NCI-H2171 treated with DMSO at 0.1 percent for 48 hours (cell line): ENCODE measurements at places on chromosomes 5 and 9.

- no peak for DNase-seq
These were observed 41.5 kb downstream of the TTLL11 start for GRCh38 chr9:122051351-122052321.

GRCh38 chr9:34989946-34990635, 546 bp downstream of the DNAJB5 start:
- peak; percentile 34 for DNase-seq

GRCh38 chr9:112755675-112756074, 5.1 kb downstream of the SNX30 start:
- no peak for DNase-seq

GRCh38 chr5:94094793-94095441, 353.5 kb upstream of the POU5F2 start:
- DNase-seq, result no peak

DNA sequence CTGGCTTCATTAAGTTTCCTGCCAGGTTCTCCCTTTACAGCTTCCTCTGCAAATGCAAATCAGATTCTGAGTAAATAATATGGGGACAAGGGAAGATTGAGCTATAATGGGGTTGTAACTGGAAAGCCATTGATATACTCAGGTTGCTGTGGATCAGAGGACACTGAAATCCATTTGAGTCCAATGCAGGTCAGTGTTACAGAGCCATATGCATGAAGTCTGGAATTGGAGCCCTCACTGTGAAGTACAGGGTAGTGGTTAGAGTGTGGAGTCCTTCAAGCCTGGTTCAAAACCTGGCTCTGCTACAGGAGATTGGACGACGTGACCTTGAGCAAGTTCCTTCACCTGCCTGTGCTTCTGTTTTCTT, 48.7 kb downstream of the TIMD4 start:
- DNase-seq, result no peak

GRCh38 chr5:50535393-50535792, 94.3 kb upstream of the EMB start:
- DNase-seq, result no peak

- DNase-seq, result peak; percentile 25
These were observed 51.1 kb downstream of the STARD4 start for GRCh38 chr5:111461255-111461671.

- DNase-seq, result no peak
These were observed 38.6 kb upstream of the RNF38 start for GRCh38 chr9:36438536-36439236.

DNA sequence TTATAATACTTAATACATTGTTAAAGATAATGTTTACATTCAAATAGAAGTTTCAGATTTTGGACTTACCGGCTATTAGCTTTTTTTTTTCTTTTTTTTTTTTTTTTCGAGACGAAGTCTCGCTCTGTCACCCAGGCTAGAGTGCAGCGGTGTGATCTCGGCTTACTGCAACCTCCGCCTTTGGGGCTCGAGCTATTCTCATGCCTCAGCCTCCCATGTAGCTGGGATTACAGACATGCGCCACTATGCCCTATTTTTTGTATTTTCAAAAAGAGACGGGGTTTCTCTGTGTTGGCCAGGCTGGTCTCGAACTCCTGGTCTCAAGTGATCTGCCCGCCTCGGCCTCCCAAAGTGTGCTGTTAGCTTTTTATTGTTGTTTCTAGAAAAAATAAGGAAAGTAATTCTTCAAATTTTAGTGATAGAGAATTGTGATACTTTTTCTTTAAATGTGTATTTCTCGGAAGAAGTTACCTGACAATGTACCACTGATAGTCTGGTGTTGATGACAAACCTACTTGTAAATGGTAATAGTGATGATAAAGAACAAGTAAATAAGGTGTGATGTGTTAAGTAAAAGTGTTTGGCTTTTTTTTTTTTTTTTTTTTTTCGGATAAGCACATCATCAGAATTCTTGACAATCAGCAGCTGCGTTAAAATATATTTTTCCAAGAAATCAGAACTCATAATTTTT, 2.7 kb downstream of the CDC42SE2 start:
- no peak for DNase-seq

GRCh38 chr5:176440927-176441706, 7.1 kb upstream of the FAF2 start:
- DNase-seq, result no peak

DNA sequence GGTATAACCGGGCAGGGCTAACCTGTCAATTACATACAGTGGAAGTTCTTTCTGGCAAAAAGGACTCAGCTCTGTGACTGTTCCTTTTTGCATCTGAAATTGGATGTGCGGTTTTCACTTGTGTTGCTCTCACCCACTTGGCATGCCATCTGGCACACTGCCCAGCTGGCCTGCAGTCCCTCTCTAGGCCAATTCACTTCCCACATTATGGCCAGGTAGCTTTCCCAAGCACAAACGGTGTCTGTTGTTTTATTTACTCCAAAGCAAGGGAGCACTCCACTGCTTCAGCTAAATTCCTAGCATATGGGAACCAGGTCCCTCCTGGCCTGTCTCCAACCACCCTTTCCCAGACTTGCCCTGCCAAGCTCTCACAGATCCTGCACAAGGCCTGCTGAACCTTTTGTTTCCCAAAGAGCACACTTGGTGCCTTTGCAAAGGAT, 132.5 kb downstream of the SEMA6A start:
- peak; percentile 76 for DNase-seq

DNA sequence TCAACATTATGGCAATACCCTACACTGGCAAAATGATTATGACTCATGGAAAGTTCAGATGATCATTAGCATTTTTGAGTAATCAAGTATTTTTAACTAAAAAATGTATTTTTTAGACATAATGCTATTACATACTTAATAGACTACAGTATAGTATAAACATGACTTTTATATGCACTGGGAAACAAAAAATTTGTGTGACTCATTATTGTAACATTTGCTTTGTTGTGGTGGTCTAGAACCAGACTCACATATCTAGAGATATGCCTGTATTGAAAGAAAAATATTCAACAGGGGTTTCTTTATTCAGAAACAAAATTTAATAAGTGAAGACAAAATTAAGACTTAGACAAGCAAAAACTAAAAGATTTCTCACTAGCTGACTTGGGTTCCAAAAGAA, 385.3 kb upstream of the RIOK2 start:
- no peak for DNase-seq

GRCh38 chr5:43294226-43294625, 19.0 kb downstream of the HMGCS1 start:
- no peak for DNase-seq

- DNase-seq, result no peak
These were observed 4.0 kb upstream of the ADAMTS16 start for GRCh38 chr5:5135957-5136676.

DNA sequence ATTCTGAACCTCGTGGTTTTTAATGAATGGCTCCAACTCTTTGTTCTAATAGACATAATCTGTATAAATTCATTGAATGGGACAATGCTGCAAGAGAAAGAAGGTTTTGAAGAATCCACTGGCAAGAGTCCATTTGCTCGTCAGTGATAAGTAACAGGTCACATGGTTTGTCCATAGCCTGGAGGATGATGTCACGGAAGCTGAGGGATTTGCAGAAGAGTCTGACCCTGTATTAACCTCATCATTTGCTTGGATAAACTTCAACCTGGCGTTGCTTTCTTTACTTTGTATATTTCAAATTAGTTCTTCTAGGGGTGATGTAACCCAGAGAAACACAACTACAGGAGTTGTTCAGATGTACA, 197.4 kb downstream of the GAS1 start:
- no peak for DNase-seq

DNA sequence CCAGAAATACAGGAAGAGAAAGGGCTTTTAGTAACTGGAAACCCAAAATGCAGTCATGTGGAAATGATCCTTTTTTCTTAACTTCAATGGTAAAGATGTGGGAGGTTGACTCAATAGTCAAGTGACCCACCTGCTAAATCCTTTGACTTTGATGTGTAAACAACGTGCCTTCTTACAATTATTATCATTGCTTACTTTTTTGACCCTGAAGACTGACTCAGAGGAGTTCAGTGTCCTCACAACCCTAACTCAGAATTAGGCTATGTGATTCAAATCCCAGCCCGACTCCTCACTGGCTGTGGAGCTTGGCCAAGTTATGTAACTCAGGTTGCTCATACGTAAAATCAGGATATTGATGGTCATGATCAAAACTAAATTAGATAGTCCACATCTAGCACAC, 27.9 kb downstream of the ANXA1 start:
- DNase-seq, result peak; percentile 8

DNA sequence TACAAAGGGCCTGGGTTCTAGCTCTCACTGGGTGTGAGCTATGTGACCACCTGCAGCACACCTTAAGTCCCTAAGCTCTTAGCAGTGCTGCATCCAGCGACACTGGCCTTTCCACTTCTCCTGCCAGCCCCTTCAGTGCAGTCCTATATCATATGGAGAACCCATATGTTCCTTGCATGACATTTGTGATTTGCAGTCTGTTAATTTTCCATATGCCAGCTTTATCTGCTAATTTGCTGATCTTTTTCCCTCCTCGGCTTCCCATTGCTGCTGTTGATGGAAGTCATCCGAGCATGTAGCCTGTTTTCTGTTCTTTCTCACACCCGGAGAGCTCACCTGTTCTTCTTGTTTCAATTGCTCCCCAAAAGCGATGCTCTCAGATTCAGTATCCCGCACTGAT, 23.2 kb downstream of the PRDM6 start:
- peak; percentile 70 for DNase-seq

DNA sequence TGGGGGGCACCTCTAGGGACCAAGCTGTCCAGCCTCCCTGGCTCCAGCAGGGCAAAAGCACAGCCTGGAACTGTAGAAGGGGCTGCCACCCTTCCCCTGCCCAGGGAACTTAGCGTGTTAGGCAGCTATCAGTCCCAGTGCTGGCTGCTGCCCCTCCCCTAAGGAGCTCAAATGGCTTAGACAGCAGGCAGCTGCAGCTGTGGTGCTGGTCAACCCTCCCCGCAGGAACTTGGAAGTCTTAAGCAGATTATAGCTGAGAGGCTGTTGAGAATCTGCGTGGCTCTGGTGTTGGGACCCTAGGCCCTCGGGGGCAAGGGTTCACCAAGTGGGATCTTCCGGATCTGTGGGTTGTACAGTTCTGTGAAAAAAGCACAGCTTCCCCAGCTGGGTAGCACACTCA, 536.5 kb upstream of the CDH10 start:
- DNase-seq, result no peak

DNA sequence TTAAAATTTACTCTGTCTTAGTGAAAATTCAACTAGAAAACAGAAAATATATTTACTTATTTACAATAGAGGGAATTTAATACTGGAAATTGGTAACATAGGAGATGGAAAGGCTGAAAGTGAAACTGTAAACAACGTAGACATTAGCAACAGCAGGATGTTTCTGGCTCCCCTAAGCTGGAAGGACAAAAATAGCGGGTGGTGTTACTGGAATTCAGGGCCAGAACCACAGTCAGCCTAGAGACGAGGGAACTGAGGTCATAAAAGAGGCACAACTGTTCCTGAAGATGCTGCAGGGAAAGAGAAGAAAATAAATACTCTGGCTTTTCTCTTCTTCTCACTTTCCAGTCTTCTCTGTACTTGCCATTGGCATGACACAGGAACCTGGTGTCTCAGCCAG, 80.4 kb upstream of the NIPBL start:
- no peak for DNase-seq

DNA sequence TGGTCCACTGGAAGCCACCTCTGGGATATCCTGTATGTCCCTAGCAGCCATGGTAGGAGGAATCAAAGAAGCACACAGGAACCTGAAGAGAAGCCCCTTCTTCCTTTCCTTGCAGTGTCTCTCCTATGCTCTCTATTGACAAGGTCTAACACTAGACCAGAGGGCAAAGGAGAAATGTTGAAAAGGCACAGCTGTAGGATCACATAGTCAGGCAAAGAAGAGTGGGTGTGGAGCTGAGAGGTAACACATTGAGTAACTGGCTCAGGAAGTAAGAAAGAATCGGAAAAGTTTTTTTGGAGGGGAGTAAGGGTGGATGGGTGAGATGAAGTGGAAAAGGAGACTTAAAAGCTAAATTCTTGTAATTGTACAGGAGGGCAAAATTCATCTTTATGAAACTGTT, 100.1 kb downstream of the FOCAD start:
- no peak for DNase-seq

DNA sequence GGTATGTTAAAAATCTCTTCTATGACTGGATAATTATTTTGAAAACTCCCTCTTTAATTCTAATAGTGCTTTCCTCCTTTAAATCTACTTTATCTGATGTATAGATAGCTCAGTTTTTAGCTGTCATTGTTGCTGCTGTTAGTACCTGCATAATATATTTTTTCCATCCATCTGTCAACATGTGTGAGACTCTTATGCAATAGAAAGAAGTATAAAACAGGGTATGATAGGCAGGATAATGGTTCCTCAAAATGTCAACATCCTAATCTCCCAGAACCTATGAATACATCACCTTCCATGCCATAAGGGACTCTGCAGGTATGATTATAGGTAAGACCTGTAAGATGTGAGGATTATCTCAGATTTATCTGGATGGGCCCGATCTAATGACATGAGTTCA, 136.9 kb upstream of the LHFPL2 start:
- no peak for DNase-seq

DNA sequence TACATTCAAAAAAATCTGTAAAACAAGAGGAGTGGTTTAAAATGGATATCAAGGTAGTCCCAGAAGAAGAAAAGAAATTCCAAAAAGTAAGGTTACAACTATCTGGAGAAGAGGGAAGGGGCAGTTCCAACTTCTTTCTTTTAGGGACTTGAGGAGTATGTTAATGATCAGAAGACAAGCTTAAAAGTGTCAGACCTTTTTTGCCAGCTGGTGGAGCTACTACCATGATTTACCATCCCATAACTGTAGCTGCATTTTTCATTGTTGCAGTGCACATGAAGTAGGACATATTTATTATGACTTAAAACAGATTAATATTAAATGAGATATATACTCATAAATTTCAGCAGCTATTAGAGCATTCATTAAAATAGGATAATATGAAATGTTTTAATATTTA, 158.5 kb upstream of the RGS7BP start:
- DNase-seq, result no peak

GRCh38 chr5:67050635-67051034, 146.0 kb downstream of the CD180 start:
- no peak for DNase-seq

DNA sequence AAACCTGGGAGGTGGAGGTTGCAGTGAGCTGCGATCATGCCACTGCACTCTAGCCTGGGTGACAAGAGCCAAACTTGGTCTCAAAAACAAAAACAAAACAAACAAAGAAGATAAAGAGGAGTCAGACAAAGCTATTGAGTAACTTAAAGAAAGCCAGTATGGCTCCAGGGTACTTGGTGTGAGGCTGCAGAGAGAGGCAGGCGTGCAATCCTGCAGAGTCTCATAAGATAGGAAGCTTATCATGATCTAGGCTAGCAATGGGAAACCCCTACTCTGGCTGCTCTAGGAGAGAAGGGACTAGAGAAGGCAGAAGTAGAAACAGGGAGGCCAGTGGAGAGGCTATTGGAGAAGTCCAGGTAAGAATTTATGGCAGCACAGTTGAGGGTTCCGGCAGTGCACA, 42.0 kb downstream of the ARRDC3 start:
- DNase-seq, result no peak

DNA sequence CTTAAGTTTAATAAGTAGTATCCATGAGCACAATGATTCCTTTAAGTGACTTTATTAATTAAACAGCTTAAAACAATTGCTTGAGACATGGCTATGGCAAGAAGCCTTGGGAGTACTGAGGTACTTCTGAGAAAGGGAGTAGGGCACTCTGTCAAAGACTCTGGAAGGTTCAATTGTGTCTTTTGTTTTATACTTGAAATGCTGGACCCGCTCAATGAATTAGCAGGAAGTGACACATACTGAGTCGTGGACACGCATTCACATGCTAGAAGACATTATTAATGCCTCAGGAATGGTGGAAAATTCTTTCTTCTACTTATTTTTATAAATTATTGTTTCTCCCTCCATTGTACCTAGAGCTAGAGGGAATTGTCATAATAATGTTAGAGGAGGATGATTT, 347.3 kb upstream of the ZNF608 start:
- no peak for DNase-seq

GRCh38 chr5:132927355-132928061, 35.9 kb downstream of the AFF4 start:
- no peak for DNase-seq
